ENCODE measurements at places on chromosomes 5 and 9.

DNA sequence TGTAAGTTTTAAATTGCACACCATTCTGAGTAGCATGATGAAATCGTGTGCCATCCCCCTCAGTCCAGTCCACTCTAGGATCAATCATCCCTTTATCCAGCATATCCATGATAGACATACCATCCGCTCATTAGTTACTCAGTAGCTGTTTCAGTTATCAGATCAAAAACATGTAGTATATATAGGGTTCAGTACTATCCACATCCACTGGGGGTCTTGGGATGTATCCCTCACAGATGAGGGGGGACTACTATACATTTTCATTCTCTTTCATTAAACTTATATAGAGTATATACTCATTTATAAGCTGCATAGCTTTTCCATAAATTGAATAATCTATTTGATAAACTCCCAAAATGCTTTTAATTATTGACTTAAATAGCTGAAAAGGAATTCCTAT is 67.6 kb downstream of the MEIKIN start:
- DNase-seq: no peak

GRCh38 chr5:140321796-140322195 is 18.9 kb upstream of the PFDN1 start:
- no peak for DNase-seq

- no peak for DNase-seq
These were observed 73.6 kb upstream of the ADAMTS16 start for GRCh38 chr5:5066276-5067186.

DNA sequence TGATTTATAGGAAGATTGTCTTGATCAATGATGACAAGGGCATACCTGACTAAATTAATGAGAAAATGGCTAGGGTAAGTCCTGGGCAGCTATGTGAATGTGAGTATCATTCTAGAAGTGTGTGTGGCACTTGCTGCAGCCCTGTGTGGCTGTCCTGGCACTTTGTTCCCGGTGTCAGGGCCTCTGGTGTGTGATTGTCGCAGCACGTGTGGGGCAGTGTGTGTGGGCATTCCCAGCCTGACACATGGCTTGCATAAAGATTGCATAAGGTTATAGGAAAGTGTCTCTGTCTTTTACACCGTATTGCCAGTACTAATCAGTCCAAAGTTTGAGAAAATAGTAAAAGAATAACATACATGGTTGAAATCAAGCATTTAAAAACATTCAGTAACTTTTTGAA is 74.4 kb downstream of the TRIO start:
- no peak for DNase-seq

DNA sequence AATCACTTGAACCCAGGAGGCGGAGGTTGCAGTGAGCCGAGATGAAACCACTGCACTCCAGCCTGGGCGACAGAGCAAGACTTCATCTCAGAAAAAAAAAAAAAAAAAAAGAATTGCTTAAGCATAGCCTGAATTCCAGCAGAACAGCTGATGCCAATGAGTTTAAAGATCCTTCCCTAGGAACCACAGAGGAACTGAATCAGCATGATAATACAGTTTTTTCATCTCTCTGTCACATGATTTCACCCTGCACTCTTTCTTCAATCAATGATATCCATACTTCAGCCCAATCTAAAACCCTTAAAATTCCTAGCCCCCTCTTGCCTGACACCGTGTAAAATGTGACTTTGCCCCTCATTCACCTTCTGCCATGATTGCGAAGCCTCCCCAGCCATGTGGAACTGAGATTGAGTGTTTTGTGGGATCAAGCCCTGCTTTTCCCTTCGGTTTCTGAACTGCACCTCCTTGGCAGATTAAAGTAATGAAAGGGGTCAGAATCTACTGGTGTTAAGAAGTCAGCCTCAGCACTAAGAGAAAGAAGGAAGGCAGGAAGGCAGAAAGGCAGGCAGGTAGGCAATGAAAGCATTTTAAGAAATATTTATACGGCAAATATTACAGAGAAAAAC is 20.9 kb upstream of the DMXL1 start:
- peak; percentile 82 for DNase-seq

GRCh38 chr9:108049671-108050494 is 560.3 kb upstream of the KLF4 start:
- no peak for DNase-seq

DNA sequence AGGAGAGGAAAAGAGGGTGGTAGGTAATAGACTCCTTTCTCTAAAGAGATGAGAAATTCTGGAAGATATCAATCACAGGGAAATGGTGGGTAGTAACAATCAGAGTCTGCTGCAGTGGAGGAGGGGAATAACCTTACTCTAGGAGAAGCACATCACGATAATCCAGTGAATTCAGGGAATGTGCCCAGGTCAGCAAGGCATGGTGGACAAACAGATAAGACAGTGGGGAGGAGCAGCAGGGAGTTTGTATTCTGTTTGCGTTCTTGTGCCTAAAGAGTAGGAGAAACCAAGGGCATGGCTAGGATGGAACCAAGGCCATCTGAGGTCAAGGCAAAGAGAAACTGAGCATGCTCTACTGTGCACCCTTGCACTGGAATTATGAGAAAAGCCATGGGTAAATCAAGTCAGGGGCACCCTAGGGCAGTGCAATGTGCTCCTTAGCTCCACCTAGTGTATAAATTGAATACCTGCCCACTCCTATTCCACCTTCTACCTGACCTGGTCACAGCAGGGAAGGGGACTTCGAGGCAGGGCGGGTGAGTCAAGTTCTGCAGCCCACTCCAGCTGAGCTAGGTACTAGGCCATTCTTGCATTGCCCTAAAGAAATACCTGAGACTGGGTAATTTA is 31.6 kb downstream of the RETREG1 start:
- no peak for DNase-seq

DNA sequence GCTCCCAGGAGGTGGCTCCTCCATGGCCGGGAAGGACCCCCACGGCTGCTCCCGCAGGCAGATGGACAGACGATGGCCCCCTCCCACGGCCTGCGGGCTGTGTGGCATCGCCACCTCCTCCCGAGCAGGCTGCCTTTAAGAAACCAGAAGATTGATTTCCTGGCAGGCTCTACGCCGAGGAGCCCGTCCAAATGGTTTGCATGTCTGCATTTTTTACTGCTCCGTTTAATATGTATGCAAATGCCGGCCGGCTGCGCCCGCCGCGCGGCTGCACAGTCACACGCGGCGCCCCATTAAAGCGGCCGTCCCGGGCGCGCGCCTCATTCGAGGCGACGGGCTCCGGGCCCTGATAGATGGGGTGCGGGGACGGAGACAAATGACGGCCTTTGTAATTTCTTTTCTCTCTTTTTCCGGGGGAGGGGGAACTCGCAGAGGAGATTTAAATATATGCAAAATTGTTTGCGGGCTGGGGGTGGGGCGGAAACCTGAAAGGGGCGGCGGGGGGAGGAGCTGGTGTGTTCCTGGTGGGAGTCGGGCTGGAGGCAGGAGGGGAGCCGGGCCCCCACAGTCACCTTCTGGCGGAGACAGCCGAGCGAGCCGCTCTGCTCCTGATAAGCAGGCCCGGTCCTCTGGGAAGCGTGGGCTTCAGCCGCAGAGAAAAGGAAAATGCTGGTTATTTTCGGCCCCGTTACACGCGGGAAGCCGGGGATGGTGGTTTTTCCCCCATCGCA is 158.7 kb upstream of the IER5L start:
- DNase-seq: no peak

DNA sequence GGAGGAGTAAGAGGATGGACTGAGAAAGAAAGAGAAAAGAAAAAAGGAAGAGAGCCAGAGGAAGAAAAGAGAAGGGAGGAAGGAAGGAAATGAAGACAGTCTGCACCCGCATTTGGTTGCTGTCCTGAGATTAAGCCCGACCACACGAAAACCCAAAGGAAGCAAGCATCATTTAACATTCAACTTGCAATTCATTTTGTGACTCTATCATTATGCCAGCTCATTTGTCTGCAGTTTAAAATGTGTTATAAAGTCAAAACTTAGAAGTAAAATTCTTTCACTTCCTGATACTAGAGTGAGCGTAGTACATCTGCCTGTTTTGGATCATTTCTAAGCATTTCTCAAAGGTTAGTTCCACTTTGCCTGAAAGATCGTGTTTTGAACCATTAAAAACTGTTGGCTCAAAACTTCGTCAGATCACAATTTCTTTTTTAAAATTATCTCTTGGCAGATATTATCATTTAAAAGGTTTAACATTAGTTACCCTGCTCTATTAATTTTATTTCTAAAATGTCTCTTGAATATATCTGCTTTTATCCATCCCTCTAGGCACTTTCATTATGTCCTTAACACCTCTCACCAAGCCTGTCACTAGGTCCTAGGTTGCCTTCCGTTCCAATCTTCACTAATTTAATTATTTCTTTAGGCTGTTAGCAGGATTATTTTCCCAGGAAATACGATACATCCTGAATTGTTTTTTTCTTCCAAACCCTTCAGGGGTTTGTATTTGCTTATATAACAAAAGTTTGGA is 240.9 kb downstream of the TLE4 start:
- DNase-seq: no peak

DNA sequence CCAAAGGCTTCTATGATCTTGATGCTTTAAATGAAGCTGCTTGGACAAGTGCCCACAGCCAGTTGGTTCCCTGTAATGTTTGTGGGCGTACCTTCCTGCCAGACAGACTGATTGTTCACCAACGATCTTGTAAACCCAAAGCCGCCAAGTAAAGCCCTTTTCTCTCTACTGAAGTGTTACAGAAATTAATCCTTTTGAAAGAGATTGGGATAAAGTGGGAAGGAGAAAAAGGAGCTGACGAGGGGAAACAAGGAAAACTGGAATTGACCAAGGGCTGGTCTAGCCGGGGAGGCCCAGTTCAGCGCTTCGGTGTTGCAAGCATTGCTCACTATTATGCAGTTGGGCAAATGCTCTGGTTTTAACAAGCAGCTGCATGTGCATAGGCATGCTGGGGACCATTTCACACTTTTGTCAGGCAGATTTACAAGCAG is 53.2 kb downstream of the ZNF474 start:
- DNase-seq: no peak

GRCh38 chr9:34709196-34709978 is 549 bp downstream of the CCL21 start:
- DNase-seq: no peak

DNA sequence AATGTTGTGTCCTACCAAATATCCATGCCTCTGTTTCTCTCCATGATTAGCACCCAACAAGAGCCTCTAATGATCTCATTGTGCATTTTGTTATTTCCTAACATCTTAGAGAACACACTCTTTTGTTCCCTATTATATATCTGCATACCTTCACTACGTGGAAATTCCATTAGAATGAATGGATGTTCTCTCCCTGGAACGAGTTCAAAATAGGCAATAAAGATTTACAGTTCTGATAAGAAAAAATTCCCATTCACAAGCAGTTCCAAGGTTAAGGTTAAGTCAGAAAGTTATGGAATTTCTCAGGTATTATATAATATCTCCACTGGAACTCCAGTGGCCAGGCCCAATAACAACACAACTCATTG is 83.7 kb downstream of the TRPM6 start:
- DNase-seq: no peak

DNA sequence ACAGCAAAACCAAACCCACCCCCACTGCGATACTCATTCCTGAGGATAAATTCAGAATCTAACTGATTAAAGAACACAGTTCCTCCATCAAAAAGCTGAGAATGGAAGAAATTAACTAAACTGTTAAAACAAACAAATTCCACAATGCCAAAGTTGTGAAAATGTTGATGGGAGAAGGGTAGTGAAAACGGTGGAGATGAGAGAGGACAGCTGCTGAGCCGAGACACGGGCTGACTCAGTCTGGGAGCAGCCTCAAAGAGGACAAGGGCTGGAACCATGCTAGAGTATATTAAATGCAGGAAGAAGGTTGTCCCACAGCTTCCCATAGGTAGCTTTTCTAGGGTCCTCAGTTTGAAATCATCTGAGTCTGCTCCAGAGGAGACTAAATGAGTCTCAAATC is 14.3 kb downstream of the ADAMTS12 start:
- DNase-seq: no peak

- DNase-seq: no peak
These were observed 28.8 kb downstream of the NR3C1 start for GRCh38 chr5:143374496-143375217.

DNA sequence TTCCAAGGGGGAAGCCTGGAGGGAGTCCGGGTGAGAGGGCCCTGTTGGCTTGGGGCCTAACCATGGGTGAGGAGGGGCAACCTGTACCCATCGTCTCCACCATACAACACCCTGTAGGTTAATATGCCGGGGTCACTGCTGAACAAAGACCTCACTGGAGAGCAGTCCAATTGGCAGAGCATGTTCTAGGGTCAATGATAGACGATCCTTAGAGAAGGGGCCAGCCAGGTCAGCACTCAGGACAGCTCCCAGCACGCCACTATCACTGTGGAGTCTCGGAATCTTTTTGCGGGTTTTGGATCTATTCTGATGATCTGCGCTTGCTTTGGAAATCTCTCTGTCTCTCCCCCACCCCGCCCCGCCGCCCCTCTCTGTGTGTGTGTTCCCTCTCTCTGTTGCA is 218.4 kb upstream of the MVB12B start:
- no peak for DNase-seq

DNA sequence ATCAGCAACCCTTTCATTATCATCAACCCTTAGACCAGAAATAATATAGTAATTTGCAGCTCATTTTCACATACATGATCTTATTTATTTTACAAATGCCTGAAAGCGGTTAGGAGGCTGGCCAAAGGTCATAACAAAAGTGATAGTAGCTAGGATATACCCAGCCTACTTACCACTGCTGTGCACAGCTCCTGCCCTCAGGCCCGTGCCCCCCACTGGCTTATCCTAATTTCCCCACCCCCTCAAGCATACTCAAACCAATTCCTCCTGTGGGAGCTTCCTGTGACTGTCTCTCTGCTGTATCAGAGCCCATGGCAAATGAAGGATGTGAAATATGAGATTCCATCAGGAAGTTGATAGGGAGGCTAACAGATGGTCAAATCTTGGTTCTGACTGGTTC is 14.8 kb downstream of the FAM219A start:
- DNase-seq: peak; percentile 51

DNA sequence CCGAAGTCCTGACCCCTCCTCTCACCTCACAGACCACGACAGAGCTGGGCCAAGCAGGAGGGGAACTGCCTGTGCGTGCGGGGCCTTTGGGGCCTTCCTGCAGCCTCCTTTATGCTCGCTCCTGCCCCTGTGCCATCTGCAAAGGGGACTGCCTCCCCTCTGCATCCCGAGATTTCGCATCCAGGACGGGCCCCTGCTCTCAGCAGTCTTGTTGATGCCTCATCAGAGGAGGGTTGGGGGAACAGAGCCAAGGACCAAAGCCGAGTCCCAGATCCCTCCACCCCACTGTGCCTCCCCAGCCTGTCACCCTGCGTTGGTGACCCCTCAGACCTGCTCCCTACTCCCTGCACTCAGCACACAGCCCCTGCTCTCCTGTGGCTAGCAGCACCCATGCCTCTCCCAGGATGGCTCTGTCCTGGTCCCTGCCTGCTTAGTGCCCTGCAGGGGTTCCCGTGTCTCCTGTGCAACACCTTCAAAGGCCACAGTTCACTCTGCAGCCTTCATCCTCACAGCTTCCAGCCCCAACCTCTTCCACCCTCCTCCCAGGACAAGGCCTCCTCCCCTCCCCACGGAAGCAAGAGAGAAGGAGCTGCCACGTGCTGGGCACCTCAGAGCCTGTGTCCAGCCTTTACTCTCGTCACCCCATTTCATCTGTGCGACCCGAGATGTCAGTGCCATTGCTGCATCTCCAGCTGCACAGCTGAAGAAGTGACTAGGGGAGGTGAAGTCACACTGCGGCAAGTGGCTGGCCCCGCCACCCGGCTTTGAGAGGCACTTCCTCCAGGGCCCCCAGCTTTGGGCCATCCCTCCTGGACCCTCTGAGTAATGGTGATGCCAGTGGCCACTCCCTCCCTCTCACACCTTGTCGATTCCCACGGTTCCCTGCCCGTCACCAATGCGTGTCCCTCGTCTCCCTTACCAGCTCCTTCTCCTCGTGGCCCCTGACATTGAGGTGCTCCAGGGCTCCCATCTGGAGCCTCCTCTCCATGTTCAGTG is 62.6 kb upstream of the LRRTM2 start:
- DNase-seq: no peak

GRCh38 chr5:8895599-8895998 is 650.3 kb downstream of the SEMA5A start:
- DNase-seq: no peak

Data from SK-N-MC (cell line).